ENCODE measurements at places on chromosomes 12 and 14.

- no peak for DNase-seq
Observed at GRCh38 chr12:88590851-88591250, 10.6 kb upstream of the KITLG start.

- DNase-seq, result peak; percentile 46
Observed at GRCh38 chr12:61490526-61491498, 769.4 kb upstream of the USP15 start.

DNA sequence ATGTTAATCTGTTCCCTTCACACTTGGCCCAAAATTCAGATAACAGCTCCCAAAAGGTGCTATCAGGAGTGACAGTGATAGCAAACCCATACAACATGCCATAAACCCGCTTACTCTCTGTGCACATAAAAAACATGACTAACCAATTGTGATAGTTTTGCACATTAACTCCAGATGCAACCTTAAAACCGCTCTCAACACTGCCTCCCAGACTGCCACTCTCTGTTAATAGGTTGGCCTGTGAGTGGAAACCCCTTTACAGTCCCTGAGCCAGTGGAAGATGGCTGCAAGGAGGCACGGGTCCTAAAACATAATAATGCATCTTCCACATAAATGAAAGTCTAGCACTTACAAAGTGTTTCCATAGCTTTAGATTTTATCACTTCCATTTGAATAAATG, 12.0 kb upstream of the TMTC1 start:
- DNase-seq, result no peak

- DNase-seq, result no peak
Observed at GRCh38 chr12:49093792-49094159, 825 bp downstream of the DHH start.

DNA sequence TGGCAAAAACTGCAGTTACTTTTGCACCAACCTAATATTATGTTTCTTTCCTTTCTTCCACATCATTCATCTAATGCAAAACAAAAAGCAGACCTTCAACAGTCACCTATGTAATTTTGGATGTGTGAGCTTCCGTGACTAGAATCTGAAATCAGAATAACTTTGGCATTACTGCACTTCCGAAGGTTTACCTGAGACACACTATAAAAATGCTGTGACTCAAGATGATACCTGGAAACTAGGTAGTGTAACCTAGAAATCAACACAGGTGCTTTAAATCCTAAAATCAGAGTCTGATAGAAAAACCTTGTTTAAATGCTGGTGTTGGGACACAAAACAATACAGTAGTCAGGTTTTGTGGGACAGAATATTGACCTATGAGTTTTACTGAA, 2.2 kb downstream of the BTBD7 start:
- DNase-seq, result no peak

GRCh38 chr14:75971509-75971908, 10.3 kb downstream of the TGFB3 start:
- no peak for DNase-seq

- peak; percentile 32 for DNase-seq
Observed at GRCh38 chr14:73245480-73246325, 8.4 kb downstream of the PAPLN start.

DNA sequence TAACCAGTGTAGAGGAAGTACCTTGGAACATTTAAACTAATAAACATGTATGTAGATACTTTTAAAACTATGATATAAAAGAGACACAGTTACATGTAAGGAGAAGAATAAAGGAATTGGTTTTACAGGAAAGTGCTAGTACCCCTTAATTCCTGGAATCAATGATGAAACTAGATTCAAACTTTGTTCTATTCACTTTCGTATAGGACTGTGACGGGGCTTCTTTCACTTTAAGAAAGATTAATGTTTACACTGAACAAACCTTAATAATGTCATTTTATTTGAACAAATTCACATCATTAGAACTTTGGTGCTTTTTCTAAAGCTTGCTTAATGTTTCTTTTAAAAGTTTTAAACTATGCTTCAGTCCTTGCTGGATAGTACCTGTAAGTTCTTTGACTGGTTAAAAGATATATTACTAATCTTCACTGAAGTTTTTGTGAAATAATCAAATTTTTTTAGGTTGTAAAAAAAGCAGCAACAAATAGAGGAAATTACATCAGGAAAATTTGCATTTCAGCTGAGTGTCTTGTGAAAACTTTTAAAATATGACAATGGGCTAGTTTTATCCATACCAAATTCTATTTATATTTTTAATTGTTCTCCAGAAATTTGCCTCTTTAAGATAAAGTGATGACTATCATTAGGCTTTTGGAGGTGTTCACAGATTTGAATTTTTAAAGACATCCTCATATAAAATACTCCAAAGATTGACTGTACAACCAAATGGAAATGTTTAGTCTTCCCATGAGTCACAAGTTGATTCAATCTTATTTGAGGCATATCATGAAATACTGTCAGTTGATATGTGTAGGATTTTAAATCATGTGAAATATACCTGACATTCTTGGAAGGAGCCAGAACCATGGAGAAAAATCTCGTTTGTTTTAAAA, 36.2 kb downstream of the PAPOLA start:
- DNase-seq, result no peak

GRCh38 chr12:56188131-56188777, 1.0 kb downstream of the SMARCC2 start:
- DNase-seq, result no peak

DNA sequence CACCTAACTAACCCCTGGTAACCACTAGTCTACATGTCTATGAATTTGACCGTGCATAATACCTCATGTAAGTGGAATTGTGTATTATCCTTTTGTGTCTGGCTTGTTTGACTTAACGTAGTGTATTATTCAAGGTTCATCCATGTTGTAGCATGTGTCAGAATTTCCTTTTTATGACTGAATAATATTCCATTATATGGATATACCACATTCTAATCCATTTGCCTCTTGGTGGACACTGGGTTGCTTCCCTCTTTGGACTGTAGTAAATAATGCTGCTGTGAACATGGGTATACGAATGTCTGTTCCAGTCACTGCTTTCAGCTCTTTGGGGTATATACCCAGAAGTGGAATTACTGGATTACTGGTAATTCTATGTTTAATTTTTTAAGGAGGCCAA, 3.3 kb downstream of the SNRPF start:
- no peak for DNase-seq

- no peak for DNase-seq
Observed at GRCh38 chr12:87020071-87020470, 763.9 kb upstream of the MGAT4C start.

DNA sequence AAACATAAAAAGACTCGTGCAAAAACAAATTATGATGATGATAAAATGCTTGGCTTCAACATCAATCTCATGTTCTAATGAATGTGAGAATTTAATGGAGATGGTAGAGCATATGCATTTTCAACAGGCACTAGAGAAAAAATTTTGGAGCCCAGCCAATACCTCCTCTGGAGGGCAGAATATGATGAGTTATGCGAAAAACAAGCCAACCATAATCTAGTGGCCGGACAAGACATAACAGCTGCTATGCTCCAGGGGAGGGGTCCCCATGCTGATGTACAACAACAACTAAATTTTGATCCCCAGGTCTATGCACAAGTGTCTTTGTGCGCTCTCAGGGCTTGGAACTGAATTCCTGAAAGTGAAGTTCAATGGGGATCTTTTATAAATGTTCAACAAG, 1197.5 kb downstream of the LRFN5 start:
- DNase-seq, result no peak

DNA sequence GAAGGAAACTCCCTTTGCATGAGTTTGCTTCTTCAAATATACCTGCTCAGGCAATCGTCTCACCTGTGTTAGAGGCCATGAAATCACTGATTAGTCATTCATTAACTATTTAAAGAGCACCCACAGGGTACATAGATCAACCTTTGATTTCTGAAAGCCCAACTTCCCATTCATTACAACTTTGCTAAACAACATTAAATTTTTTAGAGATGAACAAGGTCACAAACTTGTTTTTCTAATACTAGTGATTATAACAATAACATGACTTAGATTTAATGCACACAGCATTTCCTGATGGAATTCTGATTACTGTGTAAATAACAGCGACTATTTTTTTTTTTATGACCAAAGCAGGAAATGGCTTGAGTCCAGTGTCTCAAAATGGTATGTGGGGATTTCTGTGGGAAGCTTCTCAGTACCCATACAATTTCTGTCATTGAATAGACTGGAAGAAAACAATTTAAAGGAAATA, 5.4 kb upstream of the ERO1A start:
- DNase-seq, result no peak

- DNase-seq, result no peak
Observed at GRCh38 chr12:1205512-1206060, 214.6 kb downstream of the ERC1 start.

GRCh38 chr12:62834406-62834805, 100.5 kb downstream of the PPM1H start:
- DNase-seq, result no peak

DNA sequence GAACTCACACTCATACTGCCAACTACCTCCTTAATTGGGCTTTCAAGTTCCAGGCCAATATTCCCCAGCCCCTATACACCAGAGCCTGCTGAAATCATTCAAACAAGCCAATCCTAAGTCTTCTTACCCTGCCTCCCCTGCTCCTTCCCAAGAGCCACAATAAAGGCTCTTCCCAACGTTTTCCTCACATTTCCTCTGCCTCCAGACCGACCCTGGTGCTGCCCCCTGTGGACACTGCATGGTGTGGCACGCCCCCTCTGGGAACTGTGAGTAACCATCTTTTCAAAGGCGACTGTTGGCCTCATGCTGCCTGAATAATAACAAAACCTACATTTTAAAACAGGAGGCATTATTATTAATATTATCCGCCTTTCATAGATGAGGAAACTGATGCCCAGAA, 111.6 kb upstream of the NOS1 start:
- no peak for DNase-seq

- peak; percentile 1 for DNase-seq
Observed at GRCh38 chr14:27995691-27996090, 770.9 kb upstream of the FOXG1 start.
